Astrocyte (in vitro differentiated cells and primary cell): ENCODE measurements at places on chromosomes 5 and 9. TPM values are rescaled to one million over a fixed set of nuclear protein-coding genes. Genes with fewer than 3 reads are reported as not detected.

DNA sequence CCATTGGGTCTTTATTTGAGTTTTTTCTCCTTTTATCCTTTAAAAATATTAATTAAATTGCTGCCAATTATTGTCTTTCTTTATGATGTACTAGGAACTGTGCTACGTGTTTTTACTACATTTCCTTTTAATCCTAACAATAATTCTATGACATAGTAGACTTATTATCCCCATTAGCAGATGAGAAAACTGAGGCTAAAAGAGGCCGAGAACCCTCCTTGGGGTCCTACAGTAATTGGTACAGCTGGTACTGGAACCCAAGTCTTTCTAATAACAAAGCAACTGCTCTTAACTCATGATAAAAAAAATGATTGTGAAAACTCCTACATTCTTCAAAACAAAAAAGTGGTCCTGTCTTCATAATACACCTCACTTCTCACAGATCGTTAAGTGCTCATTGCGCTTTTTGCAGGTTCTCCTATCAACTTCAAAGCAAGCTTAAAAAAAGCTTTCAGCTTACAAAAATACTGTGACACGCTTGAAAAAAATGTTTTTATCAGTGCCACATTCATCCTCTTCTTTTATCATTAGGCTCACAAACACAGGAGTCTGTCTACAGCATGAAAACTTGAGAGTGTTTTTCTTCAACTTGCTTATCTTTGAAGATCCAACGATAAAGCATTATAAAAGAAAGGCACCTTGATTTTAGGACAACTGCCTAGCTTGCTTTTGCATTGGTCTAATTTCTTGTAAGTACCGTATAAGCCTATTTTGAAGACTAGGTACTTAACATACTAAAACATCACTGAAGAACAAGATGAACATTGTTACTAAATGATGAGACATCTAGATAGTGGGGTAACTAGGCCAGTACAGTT lies 32.4 kb downstream of the FYB1 start:
- no peak for DNase-seq

DNA sequence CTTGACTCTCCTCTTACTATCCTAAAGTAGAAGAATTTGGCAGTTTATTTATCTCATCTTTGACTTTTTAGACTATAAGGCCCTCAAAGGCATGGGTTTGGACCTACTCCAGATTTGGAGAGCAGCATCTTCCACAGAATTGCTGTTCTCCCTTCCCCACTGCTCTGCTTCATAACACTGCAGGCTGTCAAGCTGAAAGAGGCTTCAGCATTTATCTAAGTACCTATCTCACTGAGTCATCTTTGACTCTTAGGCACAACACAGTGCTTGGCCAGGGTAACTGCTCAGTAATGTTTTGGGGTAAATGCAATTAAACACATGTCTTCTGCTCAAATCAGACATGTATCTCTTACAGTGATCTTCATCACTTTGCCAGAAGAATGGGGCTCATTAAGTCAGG lies 60.6 kb downstream of the GRIN3A start:
- no peak for DNase-seq

- DNase-seq, result no peak
These were observed 8.0 kb downstream of the VDAC1 start for GRCh38 chr5:133996683-133997252.

The OR1L8 gene
- total RNA-seq, result not detected in 2 replicates

The UBLCP1 gene
- total RNA-seq, result 29.9 and 31.3 TPM in 2 replicates

- peak; percentile 94 for DNase-seq
These were observed 215.7 kb downstream of the GAS1 start for GRCh38 chr9:86731511-86732063.

- DNase-seq, result no peak
These were observed 41.9 kb upstream of the PLPP1 start for GRCh38 chr5:55576661-55577060.

The SPINK5 gene
- total RNA-seq, result 0.62 and 1.3 TPM in 2 replicates

DNA sequence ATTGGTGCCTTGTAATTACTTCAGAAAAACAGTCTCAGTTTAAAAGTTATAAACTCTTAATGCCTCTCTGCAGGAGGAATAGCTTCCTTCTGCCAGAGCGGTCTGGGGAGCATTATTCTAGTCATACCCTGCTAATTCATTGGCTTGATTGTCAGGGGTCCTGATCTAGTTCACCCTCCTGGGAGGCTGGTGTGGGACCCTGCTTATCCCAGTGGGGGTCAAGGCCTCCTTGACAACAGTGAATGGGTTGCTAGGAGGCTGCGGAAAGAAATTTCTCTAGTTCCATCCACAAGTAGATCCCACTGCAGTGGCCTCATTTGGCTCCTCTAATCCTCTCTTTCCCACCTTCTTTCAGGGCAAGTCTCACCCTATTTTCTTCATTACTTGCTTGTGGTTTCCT lies 105.7 kb downstream of the TMC1 start:
- DNase-seq, result no peak

GRCh38 chr9:2263665-2264064 lies 248.5 kb downstream of the SMARCA2 start:
- DNase-seq, result no peak

DNA sequence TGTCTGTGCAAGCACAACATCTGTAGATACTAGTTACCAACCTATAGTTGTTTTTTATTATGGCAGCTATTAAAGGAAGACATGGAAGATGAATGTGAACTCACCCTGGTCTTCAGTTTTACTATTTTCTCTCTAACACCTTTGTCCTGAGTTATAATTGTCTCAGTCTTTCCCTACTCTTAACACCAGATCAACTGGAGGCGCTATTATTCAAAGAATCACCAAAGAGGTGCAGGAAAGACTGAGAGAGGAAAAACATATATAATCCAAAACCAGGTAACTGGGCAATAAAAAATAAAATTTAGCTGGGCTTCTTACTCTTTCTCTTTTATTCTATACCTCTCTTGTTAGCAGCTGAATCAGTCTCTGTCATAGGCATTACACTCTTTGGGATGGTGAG lies 134.2 kb upstream of the C6 start:
- no peak for DNase-seq

DNA sequence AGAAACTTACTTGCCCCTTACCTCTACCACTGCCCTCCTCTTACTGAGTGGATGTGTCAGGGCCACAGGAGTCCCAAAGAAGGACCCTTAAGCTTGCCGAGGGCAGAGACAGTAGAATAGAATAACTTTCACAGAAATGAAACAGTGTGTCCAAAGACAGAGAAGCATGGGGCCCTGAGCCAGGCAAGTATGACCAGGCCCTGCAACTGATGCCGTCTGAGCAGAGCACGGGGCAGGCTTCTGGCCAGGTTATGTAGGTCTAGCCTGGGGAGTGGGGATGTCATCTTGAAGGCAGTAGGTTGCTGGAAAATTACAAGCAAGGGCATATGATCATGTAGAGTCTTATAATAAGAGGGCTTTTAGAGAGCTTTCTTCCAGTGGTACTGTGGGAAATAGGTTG lies 415.4 kb downstream of the KDM4C start:
- no peak for DNase-seq

The PRRC2B gene
- total RNA-seq, result 260 and 292 TPM in 2 replicates

- DNase-seq, result peak; percentile 58
These were observed 29.9 kb downstream of the COL5A1 start for GRCh38 chr9:134671341-134672113.

The POU4F3 gene
- 0.18 TPM in 1 of 2 replicates, not detected in the other for total RNA-seq

The DMRT3 gene
- not detected in 2 replicates for total RNA-seq

The SLC34A1 gene
- total RNA-seq, result not detected in 2 replicates

GRCh38 chr5:35171078-35171477 lies 59.2 kb downstream of the PRLR start:
- no peak for DNase-seq

The TEK gene
- 1.8 and 2.3 TPM in 2 replicates for total RNA-seq

GRCh38 chr5:164545507-164545906 lies 1040.1 kb downstream of the MAT2B start:
- no peak for DNase-seq

- no peak for DNase-seq
These were observed 264.6 kb upstream of the CLINT1 start for GRCh38 chr5:158123595-158123994.
